T-cell (primary cell): ENCODE measurements at places on chromosomes 7 and 10.

- DNase-seq: no peak
These were observed 47.6 kb upstream of the ANKRD1 start for GRCh38 chr10:90968328-90969081.

DNA sequence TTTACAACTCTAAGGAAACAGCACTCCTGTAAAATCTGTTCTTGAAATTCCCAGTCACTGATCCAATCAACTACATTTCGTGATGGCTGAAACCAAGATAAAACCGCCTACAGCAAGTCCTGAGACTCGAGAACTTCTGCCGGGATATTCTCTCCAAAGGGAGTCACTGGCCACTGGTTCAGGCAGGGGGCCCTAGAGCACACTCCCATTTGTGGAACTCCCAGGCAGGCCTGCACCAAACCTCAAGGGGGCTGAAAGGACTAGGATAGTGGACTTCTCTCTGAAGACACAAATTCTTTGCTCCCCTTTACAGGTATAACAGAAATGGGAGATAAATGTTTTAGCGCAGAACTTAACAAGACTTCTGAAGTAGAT lies 16.3 kb downstream of the CYTH3 start:
- DNase-seq: no peak

DNA sequence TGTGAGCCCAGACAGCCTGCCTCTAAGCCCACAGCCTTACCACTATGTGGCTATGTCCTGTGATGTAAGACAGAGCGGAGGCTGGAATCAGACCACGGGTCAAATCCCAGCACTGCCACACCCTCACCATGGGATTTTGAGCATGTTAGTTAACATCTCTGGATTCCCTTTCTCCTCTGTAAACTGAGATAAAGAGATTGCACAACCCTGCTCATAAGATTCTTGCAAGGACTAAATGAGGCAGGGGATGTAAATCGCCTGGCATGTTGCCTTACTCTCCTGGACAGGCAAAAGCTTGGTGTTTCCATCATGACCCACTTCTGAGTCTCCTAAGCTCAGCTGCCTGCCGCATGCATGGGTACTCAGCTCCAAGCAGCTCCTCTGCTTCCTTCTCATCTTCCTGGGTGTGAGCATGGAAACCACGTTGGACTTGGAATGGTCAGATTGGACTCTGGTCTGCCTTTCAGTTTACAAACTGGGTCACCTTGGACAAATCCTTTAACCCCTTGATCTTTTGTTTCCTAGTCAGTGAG lies 41.3 kb upstream of the MTURN start:
- DNase-seq: no peak

GRCh38 chr7:36205803-36206202 lies 52.7 kb downstream of the EEPD1 start:
- no peak for DNase-seq

DNA sequence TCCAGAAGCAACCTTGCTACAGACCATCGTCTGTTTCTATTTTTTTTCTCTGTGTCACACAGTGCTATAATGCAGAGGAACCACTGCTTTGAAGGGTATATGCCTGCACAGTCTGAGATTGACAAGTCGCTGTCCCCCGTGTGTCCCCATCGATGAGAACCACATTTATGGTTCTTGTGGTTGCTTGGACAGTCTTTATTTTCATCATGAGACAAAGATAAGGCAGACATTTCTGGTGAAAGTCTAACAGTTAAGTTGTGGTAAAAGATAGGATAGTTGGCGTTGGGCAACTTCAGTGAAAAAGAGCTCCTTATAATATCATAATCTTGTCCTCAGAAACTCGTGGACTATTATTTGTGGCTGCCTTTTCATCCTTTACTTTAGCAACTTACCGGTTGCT lies 6.3 kb upstream of the AKR1E2 start:
- no peak for DNase-seq

DNA sequence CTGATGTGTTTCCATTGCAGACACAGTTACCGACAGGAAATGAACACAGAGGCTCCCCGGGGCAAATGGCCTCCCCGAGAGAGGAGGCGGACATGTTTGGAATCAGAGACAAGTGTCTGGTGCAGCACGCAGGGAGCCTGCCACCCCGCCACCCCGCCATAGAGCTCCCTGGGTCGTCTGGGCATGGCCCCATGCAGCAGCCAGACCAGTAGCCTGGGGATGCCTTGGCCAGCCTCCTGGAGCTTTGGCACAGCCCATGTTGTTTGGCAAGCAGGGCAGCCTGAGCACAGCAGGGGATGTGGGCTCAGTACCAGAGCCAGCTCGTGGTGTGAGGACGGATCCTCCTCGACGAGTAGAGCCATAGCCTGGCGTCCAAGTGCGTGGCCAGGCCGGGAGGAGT lies 80.8 kb downstream of the NKX6-2 start:
- no peak for DNase-seq

GRCh38 chr10:11673346-11674280 lies 62.2 kb upstream of the USP6NL start:
- no peak for DNase-seq

DNA sequence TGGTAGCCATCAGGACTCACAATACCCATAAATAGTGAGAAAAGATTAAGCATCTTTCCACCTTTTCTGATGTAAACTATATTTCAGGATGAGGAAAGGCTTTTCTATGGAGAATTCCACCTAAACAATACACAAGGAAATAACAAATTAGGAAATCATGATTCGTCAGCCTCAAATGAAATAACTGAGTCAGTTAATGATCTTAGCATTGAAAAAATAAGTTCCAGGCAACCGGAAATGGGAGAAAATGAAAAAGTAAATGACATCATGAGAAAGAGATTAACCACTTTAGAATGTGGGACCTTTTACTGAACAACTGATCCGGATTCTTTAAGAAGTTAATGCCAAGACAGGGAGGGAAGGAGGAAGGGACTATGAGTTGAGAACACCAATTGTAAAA lies 742.3 kb downstream of the TNS3 start:
- no peak for DNase-seq

DNA sequence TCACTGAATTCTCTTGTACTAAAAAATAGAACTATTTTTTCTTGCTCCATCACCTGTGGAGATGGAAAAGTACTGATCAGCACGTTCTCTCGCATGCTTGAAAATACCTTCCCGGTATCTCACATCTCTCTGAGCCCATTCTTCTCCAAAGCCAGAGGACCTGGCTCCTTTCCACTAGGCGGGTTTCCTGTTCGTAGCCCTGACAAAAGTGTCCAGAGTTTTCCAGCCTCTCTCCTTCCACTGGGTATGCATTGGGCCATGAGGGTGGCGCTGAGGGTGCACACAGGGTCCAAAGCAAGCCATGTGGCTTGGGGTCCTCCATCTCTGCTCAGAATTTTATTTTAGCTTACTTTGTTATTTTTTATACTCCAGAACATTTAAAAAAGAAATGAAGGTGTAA lies 16.3 kb upstream of the SRGN start:
- no peak for DNase-seq

- DNase-seq: no peak
These were observed 20.3 kb downstream of the C10orf90 start for GRCh38 chr10:126650161-126650560.

GRCh38 chr7:64608116-64608910 lies 45.4 kb upstream of the ZNF680 start:
- no peak for DNase-seq

GRCh38 chr7:18295781-18296423 lies 199.6 kb upstream of the HDAC9 start:
- no peak for DNase-seq
